ENCODE measurements at places on chromosomes 12 and 14.

DNA sequence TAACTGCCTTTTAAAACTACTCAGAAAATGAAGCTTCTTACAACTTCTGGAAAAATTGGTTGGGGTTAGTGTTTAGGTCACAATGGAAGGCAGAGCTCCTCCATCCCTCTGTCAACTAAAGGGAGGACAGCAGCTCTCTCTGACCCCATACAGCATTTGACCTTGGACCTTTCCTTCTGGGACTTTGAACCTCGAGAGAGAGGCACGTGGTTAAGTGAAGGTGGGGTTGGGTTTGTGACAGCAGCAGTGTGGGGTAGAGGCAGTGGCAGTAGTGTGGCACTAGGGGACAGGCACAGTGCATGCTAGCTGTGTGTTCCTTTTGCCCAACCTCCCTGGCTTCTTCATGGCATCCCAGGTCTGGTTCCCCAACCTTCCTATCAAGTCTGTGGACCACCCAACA, 9.4 kb upstream of the C12orf75 start:
- no peak for DNase-seq

DNA sequence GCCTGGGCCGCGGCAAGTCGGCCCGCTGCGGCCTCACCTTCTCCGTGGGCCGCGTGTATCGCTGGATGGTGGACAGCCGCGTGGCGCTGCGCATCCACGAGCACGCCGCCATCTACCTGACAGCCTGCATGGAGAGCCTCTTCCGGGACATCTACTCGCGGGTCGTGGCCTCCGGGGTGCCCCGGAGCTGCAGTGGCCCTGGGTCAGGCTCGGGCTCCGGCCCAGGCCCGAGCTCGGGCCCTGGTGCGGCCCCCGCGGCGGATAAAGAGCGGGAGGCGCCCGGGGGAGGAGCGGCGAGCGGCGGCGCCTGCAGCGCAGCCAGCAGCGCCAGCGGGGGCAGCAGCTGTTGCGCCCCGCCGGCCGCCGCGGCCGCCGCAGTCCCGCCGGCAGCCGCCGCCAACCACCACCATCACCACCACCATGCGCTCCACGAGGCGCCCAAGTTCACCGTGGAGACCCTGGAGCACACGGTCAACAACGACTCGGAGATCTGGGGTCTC, 226.2 kb upstream of the CRY1 start:
- DNase-seq, result no peak

DNA sequence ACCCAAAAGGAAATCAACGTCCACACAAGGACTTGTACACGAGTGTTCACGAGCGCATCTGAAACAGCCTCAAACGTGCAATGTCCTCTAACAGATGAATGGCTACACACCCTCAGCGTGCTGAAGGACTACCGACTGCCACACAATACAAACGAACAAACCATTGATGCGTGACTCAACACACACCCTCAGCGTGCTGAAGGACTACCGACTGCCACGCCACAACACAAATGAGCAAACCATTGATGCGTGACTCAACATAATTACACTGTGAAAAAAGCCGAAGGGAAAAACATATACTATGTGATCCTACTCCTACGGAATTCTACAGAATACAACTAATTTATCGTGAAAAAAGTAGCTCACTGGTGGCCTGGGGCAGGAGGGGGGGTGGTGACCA, 25.1 kb upstream of the BTBD6 start:
- no peak for DNase-seq

- no peak for DNase-seq
Measured at GRCh38 chr14:103735439-103735814, 19.8 kb downstream of the ZFYVE21 start.
